ENCODE measurements at places on chromosomes 4 and X.

DNA sequence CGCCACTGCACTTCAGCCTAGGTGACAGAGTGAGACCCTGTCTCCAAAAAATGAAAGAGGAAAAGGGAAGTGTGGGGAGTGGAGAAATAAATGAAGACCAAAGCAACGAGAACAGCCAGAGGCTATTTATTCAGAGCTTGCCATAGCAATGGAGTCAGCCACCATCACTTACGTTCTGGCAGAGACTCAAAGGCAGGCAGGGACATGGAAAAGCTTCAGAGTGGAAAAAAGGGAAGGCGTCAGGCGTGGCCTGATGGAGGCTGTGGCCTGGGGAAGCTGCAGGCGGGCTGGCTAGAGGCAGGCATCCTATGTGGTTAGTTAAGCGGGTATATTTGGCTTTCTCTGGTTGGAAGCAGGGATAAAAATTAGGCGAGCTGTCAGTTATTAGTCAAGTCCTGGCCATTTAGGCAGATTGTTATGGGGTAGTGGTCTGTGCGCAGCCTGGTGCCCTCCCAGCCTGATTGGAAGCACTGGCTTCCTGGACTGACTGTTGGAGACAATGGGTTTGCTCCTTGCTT lies 73.3 kb downstream of the DCTD start:
- no peak for DNase-seq

GRCh38 chr4:8084712-8085490 lies 73.7 kb downstream of the ABLIM2 start:
- no peak for DNase-seq

DNA sequence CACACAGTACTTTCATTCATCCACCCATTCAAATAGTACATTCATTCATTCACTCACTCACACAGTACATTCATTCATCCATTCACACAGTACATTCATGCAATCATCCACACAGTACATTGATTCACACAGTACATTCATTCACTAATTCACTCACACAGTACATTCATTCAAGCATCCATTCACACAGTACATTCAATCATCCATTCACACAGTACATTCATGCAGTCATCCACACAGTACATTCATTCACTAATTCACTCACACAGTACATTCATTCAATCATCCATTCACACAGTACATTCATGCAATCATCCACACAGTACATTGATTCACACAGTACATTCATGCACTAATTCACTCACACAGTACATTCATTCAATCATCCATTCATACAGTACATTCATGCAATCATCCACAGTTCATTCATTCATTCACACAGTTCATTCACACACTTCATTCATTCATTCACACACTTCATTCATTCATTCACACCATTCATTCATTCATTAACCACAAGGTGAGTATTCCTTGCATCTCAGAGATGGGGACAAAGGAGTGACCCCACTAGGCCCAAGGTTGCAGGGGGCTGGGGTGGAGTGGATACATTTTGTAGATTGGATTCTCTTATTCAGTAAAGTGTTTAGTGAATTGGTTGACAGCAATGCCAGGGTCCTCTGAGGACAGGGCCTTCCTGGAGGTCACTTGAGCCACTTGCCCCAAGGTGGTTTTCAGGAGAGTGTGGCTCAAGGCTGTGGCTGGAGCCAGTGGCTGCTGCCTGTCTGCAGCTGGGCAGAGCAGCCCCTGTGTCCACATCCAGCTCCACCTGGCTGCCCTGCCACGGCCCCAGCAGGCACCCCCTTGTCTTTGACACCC lies 4.3 kb upstream of the SPON2 start:
- DNase-seq: no peak

- DNase-seq: no peak
Observed at GRCh38 chr4:1236103-1236641, 12.8 kb downstream of the CTBP1 start.

Measured in Caki2 (cell line).